ENCODE measurements at places on chromosomes 4 and X. TPM values are rescaled to one million over a fixed set of nuclear protein-coding genes. Genes with fewer than 3 reads are reported as not detected.

The MAOB gene
- 0.74 TPM for total RNA-seq

DNA sequence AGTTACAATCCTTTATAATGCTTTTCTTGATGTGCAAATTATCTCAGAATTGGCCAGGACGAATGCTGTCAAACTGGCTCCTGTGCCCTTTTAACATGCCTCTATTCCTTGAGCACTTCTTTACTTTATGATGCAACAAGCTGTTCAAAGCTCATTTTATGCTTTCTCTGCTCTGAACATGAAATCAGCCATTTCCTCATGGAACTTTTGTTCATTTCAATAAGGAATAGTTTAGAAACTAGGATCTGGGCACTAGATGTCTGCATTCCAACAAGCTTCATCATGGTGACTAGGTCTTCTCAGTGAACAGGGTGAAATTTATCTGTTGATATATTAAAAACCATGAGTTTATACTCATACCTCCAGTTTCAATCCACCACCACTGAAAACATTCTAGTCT, 87.3 kb upstream of the TEX13A start:
- no peak overlapping the region for H3K27ac ChIP-seq
- no peak overlapping the region for H3K4me3 ChIP-seq
- DNase-seq, result no peak
- H3K36me3 ChIP-seq, result peaks cover 5% of the 10 kb centered on the region

DNA sequence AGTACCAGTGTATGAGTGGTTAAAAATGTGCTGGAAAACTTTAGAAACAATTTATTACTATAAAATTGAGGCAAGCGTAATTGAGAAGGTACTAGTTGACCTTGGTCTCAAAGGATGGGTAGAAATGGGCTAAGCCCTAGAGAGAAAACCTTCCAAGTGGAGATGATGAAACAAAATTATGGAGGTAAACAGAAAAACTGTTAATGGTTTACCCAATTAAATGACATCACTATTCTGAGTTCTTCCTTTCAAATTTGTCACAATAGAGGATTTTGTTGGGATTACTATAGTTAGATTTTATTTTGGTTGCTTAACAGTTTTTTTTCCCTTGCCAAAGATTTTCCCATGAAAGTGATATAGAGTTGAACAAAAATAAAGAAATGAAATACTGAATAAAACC, 1302.5 kb upstream of the TENM3 start:
- H3K27ac ChIP-seq, result no peak overlapping the region
- H3K4me3 ChIP-seq, result no peak overlapping the region
- H3K36me3 ChIP-seq, result no peaks in the 10 kb centered on the region
- no peak for DNase-seq

DNA sequence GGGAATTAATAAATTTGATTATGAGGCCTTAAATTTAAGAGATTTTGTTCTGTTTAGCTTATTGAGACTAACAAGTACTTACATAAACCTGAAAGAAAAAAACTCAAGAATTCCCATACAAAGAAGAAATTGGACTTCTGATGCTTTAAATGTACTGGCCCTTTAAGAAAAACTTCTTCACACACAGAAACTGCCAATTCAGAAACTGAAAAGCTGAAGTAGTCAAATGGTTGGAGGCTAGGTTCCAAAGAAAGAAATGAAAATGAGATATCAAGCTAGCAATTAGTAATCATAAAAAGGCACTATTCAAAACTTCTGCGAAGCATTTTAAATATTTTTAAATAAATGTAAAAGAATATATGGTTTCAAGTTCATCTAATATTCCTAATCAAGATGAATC, 151.3 kb downstream of the THOC2 start:
- no peak for DNase-seq
- H3K36me3 ChIP-seq, result peaks cover 2% of the 10 kb centered on the region
- peaks cover under 1% of the 10 kb centered on the region for H3K27me3 ChIP-seq
- no peak overlapping the region for H3K27ac ChIP-seq
- H3K4me3 ChIP-seq, result no peak overlapping the region
- peaks cover 30% of the 10 kb centered on the region for H3K4me1 ChIP-seq

The SSX4 gene
- 0.17 TPM for total RNA-seq

DNA sequence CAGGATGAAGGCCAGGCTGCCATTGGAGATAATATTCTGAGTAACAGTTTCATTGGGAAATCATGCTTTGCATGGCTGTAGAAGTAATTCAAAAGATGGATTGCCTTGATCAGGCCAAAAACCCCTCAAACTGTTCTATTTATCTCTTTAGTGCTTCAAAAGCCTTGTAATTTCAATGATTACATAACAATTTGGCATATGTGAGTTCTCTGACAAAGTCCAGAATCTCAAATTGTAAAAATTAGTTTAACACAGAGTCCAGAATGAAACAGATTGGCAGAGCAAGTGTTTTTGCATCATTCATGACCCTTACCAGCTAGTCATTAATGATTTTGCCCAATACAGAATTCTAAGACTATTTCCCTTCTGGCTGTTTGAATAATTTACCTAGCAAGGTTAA, 347.3 kb downstream of the SPRY1 start:
- no peak overlapping the region for H3K4me3 ChIP-seq
- peaks cover 31% of the 10 kb centered on the region for H3K4me1 ChIP-seq
- no peak overlapping the region for H3K27ac ChIP-seq
- DNase-seq, result no peak
- H3K27me3 ChIP-seq, result no peaks in the 10 kb centered on the region

DNA sequence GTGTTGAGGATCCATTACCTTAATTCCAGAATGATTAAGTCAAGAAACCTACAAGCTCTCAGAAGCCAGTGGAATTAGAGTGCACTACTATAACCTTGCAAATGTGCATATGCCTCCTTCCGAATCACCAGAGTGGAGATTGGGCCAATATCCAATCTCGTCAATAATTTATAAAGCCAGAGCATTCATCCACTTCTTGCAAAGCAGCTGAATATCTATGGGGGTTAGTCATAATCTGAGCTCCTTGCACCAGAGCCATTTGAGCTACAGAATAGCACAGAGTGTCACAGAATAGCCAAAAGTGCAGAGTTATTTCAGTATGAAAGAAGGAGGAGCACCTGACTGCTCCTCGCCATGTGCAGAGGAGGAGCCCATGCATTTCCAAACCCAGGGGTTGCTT, 69.2 kb upstream of the MTM1 start:
- no peak overlapping the region for H3K4me3 ChIP-seq
- no peaks in the 10 kb centered on the region for H3K27me3 ChIP-seq
- H3K4me1 ChIP-seq, result peaks cover 5% of the 10 kb centered on the region
- DNase-seq, result no peak
- H3K36me3 ChIP-seq, result no peaks in the 10 kb centered on the region

DNA sequence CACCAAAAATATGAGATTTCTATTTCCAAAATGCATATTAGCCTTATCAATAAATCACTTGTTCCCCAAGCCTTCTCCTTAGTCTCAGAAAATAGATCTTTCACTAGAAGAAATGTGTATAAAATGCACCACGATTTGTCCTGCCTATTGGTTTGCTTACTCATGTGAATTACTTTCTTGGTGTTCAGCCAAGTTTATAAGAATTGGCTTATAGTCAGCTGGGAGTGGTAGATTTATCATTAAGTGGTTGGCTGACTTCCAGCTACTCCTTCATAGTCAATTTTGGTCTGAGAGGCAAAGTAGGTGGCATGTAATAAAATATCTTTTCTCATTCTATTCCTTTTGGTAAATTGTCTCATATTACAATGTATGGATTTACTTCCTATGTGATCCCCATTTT, 1.3 kb downstream of the SULT1E1 start:
- H3K4me1 ChIP-seq, result no peaks in the 10 kb centered on the region
- no peak overlapping the region for H3K27ac ChIP-seq
- no peaks in the 10 kb centered on the region for H3K36me3 ChIP-seq
- H3K27me3 ChIP-seq, result no peaks in the 10 kb centered on the region
- no peak for DNase-seq
- H3K4me3 ChIP-seq, result no peak overlapping the region

- H3K4me3 ChIP-seq, result no peak overlapping the region
- H3K4me1 ChIP-seq, result peaks cover 42% of the 10 kb centered on the region
- H3K36me3 ChIP-seq, result no peaks in the 10 kb centered on the region
These were observed 49.9 kb upstream of the TENM3 start for GRCh38 chr4:182193311-182193710.

DNA sequence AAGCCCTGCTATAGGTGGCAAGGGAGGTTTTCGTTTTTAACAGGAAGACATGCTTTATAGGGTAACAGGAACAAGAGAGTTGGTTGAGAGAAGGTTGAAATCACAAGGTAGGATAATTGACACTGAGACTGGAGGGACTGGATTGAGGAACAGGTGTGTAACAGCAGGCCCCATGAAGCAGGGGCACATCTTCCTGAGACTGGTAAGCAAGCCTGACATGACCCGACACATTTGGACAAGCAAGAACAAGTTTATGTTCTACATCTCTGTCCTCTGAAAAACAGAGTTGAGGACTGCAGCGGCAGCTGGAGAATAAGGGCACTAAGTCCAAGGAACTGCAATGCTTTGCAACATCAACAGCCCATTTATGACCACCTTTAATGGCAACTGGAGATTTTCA, 5.2 kb downstream of the RPS4X start:
- no peak overlapping the region for H3K4me3 ChIP-seq
- peaks cover 70% of the 10 kb centered on the region for H3K36me3 ChIP-seq
- no peak for DNase-seq
- H3K27ac ChIP-seq, result peak overlapping the region; percentile 93

Data from WTC11 (cell line).